ENCODE measurements at places on chromosomes 2 and 18.
A peak's percentile ranks its signal among the peaks of the same experiment; 100 is the strongest.

DNA sequence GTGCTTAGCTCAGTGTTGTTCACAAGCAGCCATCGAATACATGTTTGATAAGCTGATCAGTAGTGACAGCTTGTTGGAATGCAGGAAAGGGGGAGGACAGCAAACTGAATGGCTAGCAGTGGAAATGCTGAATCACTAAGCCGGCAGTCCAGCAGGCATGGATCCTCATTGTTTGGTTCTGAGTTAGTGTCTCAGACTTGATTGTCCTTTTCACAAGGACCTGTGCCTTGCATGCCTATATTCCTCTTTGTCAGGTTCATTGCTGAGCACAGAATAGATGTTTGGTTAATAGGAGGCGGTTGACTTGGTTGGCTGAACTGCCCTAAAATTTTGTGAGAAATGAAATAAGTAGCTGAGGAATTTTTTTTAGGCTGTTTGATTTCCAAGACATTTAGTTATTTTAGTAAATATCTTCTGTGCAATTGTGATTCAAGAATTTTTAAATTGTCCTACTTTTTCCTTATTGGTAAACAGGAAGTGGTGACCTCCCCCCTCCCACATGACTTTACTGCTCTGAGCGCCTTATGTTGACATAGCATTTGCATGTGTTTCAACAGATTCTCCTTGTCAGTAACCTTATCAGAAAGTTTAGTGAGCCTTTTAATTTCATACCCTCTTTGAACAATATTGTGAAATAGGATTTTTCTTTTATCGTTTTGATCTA, 21.4 kb upstream of the STON1 start:
- peak; percentile 80 for DNase-seq

DNA sequence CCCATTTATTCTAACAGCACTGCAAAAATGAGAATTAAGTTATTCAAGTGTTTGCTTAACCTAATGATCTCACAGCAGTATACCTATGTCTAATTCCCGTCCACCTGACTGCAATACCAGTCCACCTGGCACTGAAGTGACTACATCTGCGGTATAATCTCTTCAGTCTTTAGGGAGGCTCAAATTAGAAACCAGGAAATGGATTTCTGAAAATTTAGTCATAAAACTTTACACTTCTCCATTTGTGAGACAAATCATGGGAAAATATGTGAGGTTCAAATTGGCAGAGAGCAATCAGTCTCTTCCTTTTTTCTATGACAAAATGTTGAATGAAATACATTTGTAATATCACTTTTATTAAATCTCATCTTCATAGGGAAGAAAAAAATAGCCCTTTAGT, 33.0 kb downstream of the FTCDNL1 start:
- DNase-seq, result no peak

- DNase-seq, result no peak
Measured at GRCh38 chr2:95262896-95263542, 11.2 kb upstream of the PROM2 start.

- DNase-seq, result no peak
Measured at GRCh38 chr2:199624958-199625357, 167.2 kb upstream of the SATB2 start.

- no peak for DNase-seq
Measured at GRCh38 chr2:152050915-152051314, 47.9 kb downstream of the CACNB4 start.

- DNase-seq, result no peak
Measured at GRCh38 chr2:163637871-163638270, 97.9 kb downstream of the FIGN start.
